ENCODE measurements at places on chromosomes 5 and 9.

- DNase-seq, result peak; percentile 90
These were observed 29.3 kb upstream of the OBP2B start for GRCh38 chr9:133238272-133238850.

GRCh38 chr9:126982215-126983002, 67.8 kb downstream of the RALGPS1 start:
- no peak for DNase-seq

GRCh38 chr9:136806067-136806466, 1.7 kb upstream of the RABL6 start:
- DNase-seq, result peak; percentile 12

GRCh38 chr9:93390953-93391515, 60.5 kb upstream of the FAM120A start:
- no peak for DNase-seq

DNA sequence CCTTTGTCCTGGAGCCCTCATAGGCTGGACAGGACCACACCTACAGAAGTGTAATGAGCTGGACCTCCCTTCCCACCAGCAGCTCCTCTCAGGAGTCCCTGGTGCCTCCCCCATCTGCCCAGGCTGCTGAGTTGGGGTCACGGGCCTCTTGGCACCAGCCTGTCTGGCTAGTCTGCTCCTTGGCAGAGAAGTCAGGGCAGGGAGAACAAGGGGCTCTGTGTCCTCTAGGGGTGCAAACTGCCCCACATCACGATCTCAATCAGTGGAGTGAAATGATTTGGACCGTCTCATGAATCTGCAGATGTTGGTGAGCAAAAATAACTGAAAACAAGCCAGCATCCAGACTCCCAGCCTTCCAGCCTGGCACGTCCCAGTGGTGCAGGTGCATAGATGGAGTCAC, 14.9 kb upstream of the GFPT2 start:
- no peak for DNase-seq

All from muscle of leg (tissue), 16 donors.